ENCODE measurements at places on chromosomes 13 and 19. TPM values are rescaled to one million over a fixed set of nuclear protein-coding genes. Genes with fewer than 3 reads are reported as not detected.

The RFPL4A gene
- not detected for total RNA-seq

DNA sequence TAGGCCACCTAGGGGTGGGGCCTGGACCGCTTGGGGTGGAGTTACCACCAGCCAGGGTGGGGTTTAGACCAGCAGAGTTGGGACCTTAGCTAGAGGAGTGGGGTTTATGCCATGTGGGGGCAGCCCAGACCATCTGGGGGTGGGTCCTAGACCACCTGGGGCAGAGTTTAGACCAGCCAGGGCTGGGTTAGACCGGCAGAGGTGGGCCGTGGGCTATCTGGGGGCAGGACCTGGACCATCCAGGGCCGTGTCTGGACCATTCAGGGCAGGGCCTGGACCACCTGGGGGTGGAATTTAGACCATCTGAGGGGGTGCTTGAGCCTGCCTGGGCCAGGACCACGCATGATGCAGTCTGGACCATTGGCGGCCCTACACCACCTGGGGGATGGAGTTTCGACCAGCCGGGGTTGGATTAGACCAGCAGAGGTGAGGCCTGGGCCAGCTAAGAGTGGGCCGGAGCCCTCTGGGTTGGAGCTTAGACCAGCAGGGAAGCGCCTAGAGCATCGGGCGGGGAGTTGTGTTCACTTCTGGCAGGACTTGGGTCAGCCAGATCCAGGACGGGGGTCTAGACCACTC is 10.0 kb upstream of the CACNG6 start:
- peaks cover 10% of the 10 kb centered on the region for H3K36me3 ChIP-seq
- peaks cover 50% of the 10 kb centered on the region for H3K27me3 ChIP-seq
- DNase-seq = no peak
- peaks cover 25% of the 10 kb centered on the region for H3K4me1 ChIP-seq

GRCh38 chr19:461721-462551 is 1.1 kb upstream of the SHC2 start:
- H3K27ac ChIP-seq = peak overlapping the region; percentile 81
- peak overlapping the region; percentile 88 for H3K4me3 ChIP-seq
- DNase-seq = no peak
- H3K4me1 ChIP-seq = no peaks in the 10 kb centered on the region

DNA sequence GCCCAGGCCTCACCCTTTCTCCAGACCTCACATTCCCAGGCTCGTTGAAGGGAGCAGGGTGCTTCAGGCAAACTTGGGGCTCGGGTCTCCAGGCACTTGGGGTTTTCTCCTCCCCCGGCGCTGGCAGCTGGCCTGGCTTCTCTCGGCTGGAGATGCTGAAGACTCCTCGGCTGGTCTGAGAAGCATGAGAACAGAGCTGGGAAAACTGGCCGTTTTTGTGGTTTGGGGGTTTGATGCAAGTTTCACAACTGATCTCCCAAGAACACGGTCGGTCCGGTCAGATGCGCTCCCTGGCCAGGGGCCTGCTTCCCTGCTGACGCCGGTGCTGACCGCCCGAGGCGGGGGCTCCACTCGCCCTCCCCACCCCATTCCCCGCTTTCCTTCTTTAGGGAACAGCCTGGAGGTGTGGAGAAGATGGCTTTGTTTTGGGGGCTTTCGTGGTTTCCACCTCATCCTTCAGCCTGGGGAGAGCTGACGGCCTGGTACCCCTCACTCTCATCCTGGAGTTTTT is 35.3 kb downstream of the CEBPA start:
- no peak for DNase-seq
- no peaks in the 10 kb centered on the region for H3K36me3 ChIP-seq
- no peak overlapping the region for H3K27ac ChIP-seq
- no peak overlapping the region for H3K4me3 ChIP-seq

DNA sequence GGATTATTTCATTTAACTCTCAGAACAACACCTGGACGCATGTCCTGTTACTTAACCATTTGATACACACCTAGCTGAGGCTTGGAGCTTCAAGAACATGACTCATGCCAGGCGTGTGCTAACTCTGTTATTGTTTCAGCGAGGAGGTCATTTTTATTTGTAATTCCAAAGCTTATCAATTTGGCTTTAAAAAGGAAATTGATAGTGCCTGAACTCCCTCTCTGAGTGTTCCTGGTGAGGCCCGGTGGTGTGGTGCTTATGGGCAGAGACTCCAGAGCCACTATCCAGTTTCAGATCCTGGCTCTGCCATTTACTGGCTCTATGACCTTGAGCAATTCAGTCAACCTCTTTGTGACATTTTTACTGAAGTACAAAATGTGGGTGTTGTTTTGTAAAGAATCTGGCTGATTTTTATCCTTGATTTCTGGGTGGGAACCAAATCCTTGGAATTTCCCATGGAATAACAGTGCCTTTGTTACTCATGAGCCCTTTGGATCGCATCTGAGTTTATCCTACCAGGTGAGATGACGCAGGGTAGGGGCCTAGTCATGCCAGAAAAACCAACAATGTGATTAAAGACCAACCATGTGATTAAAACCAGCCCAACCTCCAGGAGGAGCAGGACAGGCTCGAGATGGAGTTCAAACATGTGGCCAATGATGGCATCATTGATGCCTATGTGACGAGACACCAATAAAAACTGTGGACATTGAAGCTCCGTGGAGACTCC is 198.8 kb downstream of the MYO16 start:
- no peaks in the 10 kb centered on the region for H3K4me1 ChIP-seq
- no peak overlapping the region for H3K27ac ChIP-seq
- no peaks in the 10 kb centered on the region for H3K27me3 ChIP-seq
- no peak overlapping the region for H3K4me3 ChIP-seq
